Cerebellum (tissue), 4 donors: ENCODE measurements at places on chromosomes 7 and 10. TPM values are rescaled to one million over a fixed set of nuclear protein-coding genes. Genes with fewer than 3 reads are reported as not detected.

DNA sequence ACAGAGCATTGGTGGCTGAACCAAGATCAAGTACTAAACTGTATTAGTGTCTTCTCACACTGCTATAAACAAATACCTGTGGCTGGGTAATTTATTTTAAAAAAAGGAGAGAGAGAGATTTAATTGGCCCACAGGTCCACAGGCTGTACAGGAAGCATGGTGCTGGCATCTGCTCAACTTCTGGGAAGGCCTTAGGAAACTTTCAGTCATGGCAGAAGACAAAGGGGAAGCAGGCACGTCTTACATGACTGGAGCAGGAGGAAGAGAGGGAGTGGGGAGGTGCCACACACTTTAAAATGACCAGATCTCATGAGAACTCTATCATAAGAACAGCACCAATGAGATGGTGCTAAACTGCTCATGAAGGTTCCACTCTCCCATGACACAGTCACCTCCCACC, 95.2 kb upstream of the JCAD start:
- DNase-seq: no peak

UCN3 gene
- 0.27 TPM for total RNA-seq

UTF1 gene
- total RNA-seq: not detected

- no peak for DNase-seq
Observed at GRCh38 chr7:77349141-77349540, 67.0 kb downstream of the GSAP start.

GRCh38 chr7:117992635-117993376, 119.6 kb upstream of the CTTNBP2 start:
- no peak for DNase-seq

GRCh38 chr10:84138478-84139125, 707 bp upstream of the GHITM start:
- DNase-seq: no peak

DNA sequence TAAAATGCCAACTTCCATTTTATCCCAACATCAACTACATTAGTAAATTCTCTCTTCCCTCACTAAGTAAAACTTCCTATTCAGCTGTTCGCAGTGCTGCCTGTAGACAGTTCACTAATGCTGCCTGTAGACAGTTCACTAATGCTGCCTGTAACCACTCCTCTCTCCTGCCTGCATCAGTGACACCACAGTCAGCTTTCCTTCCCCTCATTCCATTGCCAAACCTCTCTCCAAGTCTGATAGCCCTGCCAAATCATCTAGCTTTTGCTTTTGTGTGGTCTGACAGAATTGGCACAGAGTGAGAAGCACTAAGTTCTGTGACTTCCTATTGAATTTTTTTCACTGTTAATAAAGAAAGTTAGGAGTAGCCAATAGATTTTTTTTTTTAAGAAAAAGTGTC, 43.0 kb upstream of the MACC1 start:
- DNase-seq: no peak

ZNF37A gene
- total RNA-seq: 35.2 TPM

COG5 gene
- total RNA-seq: 34.9 TPM

DNA sequence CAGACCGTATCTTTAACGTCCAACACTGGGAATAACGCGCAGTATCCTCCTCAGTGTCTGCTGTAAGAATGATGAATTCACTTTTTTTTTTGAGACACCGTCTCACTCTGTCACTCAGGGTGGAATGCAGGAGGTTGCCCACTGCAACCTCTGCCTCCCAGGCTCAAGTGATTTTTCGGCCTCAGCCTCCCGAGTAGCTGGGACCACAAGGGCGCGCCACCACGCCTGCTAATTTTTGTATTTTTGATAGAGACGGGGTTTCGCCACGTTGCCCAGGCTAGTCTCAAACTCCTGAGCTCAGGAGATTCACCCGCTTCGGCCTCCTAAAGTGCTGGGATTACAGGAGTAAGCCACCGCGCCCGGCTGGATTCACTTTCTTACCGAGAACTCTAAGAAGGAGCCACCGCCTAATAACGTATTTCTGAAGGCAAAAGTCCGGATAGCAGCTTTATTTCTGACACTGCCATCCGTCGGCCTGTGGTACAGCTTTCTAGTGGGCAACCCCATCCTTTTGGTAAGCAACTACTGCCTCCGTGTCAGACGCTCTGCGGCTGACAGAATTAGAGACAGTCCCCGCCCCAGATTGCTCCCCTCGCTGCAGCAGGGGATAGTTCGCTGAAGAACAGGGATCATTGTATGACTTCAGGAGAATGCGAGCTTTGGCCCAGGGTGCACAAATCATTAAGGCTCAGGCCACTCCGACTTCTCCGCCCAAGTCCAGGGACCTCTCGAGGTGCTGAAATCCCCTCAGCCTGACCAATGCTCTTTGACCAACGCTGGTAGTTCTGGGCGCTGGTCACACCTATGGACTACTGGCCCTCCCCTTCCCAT, 662 bp downstream of the POLR3A start:
- DNase-seq: no peak

DNA sequence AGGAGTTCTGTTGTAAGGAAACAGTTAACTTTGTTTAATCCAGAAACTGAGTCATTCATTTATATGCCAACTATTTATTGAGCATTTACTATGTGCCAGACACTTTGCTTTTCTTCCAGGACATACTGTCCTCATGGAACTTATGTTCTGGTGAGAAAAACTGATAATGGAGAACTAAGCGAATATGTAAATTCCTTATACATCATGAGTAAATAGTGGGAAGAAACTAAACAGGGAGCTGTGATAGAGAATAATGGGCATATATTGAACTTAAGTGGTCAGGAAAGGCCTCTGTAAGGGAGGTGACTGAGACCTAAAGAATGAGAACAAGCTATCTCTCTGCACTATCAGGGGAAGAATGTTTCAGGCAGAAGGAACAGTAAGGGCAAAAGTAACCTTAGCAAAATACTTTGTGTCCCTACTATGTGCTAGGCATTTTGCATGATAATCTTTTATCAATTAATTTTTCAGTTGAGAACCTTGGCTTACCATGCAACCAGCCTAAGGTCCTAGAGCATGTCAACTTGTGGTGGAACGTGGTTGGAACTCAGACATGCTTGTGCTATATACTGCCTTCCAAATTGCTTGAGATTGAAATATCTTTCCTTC, 45.4 kb downstream of the ST7 start:
- DNase-seq: no peak

DNA sequence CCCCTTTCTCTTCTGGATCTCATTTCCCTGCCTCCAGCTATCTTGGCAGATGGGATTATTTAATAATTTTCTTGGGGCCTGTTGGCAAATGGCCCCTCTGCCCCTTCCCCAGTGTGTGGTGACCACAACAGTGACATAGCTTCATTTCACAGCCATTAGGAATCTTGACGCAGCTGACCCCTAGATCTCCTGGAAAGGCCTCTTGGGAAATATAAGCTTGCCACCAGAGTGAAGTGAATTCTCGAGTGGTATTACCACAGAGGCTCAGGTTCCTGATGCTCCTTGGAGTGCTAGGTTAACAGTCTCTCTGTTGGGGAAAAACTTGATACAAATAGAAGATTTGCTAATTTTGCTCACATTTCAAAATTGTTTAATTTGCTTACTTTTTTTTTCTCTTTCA, 57.8 kb downstream of the AUTS2 start:
- DNase-seq: no peak

- no peak for DNase-seq
Observed at GRCh38 chr10:122327237-122328206, 47.0 kb upstream of the PLEKHA1 start.

AKR1C8 gene
- total RNA-seq: 0.45 TPM
